DMS 273 treated with DMSO at 0.1 percent for 48 hours (cell line): ENCODE measurements at places on chromosomes 13 and 19.

- DNase-seq, result no peak
These were observed 498 bp upstream of the RBM26 start for GRCh38 chr13:79406597-79406908.

DNA sequence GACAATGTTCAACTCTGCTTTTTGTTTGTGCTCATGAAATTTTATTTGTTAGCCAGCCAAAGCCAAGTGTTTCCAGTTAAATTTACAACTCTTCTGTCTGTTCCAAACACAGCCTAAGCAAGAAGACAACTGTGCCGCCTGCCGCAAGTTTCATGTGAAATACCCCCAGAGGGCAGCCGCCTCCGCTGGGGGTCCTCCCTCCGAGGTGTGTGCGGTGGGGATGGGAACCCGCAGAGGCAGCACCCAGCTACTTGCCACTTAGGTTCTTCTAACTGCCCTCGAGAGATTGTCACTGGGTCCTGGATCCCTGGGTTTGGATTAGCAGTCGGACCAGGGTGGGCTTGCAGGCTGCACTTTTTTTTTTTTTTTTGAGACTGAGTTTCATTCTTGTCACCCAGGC, 28.5 kb downstream of the ATP11A start:
- DNase-seq, result no peak

- DNase-seq, result no peak
These were observed 9.4 kb downstream of the PGLS start for GRCh38 chr19:17520865-17521264.

- DNase-seq, result no peak
These were observed 29.9 kb downstream of the TINCR start for GRCh38 chr19:5537870-5538269.

DNA sequence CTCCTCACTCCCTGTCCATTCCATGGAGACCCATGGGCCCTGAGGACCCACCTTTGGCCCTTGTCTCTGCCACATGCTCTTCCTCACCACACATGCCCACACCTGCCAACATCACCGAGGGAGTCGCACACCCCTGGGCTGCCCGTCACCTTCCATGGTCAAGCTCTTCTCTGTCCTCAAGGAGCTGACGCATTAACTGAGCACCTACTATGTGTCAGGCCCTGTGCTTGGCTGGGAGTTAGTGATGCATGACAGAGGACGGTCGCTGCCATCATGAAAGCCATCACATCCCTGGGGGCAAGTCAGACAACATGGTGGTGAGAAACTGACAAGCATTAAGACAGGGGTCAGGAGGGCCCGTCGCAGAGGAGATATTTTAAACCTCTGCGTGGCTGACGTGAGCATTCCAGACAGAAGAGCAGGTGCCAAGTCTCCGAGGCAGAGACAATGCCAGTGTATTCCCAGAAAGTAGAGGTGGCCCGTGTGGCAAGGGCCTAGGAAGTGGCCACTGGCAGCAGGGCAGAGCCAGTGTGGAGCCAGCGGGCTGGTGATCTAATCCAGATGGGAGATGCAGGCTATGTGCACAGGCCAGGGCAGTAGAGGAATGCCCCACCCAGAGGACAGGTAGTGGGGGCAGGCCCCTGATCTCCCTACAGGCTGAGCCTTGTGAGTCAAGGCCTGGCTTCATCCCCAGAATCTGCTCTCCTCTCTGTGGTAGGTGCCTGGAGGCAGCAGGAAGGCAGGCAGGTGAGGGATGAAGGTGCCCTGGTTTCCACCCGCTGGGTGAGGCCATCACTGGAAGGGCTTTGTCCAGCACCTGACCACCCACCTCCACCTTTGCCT, 21.2 kb downstream of the ELAVL1 start:
- no peak for DNase-seq

- no peak for DNase-seq
These were observed 18.3 kb downstream of the SIAH3 start for GRCh38 chr13:45833242-45833641.

DNA sequence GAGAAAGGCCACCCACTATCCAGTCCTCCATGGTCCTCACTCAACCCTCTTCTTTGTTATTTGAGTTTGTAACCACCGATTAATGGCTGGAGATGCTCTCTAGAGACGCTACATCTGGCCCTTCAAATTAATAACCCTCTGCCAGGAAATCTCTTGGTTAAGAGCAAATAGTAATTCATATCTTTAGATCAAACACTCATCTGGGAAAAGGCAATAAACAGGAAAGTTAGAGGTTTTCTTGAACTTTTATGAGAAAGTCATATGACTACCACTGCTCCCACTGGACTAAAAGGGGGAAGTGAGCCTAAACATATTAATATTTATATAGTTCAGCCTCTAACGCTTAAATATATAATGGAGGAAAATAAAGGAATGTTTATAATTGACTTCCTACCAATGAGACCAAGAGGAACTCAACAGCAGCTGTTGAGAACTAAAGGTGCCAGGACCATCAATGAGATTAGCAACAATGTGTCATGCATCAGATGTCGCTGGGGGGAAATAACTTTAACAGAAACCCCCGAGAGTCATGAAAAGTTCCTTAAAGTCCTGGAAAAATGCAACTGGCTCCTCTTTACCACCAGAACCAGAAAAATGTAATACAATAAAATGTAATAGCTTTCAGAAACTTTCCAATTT, 2.7 kb downstream of the TBC1D4 start:
- DNase-seq, result no peak

GRCh38 chr19:43316591-43317319, 36.7 kb upstream of the CD177 start:
- peak; percentile 5 for DNase-seq

DNA sequence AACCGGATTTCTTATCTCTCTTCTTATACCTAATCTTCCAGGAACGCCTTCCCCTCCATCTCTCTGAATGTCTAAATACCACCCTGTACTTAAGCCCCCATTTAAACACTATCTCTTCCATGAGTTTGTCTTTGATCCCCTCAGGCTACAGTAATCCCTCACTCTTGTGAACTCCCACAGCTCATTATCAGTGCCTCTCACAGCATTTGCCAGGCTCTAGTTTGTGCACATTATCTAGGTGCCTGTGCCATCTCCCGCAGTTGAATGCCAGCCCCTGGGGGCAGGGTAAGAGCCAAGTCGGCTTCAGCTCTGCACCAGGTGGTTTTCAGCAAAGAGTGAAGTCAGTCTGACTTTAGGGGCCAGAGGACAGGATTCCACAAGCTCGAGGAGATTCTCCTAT, 71.4 kb downstream of the FREM2 start:
- DNase-seq, result no peak

GRCh38 chr19:40110570-40110969, 19.8 kb upstream of the ZNF780A start:
- no peak for DNase-seq

DNA sequence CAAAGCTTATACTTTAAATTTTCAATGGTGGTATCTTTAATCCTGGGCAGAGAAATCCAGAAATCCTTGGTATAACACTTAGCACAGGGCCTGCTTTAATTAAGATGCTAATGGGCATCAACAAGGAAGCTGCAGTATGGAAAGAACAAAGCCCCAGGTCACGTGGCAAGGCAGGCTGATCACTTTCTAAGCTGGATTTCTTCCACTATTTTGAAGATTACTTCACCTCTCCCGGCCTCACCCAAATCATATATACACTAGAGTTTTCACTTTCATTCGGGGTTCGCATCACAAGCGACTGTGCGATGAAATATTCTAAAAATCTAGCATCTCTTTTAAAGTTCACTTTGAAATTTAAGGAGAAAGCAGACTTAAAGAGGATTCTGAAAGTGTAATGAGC, 71.8 kb downstream of the STARD13 start:
- no peak for DNase-seq

- no peak for DNase-seq
These were observed 41.2 kb upstream of the TNFSF11 start for GRCh38 chr13:42532561-42533335.

- no peak for DNase-seq
These were observed 77.7 kb upstream of the PRR20A start for GRCh38 chr13:57063007-57063406.

- no peak for DNase-seq
These were observed 7.9 kb upstream of the RASA3 start for GRCh38 chr13:114140131-114140905.

DNA sequence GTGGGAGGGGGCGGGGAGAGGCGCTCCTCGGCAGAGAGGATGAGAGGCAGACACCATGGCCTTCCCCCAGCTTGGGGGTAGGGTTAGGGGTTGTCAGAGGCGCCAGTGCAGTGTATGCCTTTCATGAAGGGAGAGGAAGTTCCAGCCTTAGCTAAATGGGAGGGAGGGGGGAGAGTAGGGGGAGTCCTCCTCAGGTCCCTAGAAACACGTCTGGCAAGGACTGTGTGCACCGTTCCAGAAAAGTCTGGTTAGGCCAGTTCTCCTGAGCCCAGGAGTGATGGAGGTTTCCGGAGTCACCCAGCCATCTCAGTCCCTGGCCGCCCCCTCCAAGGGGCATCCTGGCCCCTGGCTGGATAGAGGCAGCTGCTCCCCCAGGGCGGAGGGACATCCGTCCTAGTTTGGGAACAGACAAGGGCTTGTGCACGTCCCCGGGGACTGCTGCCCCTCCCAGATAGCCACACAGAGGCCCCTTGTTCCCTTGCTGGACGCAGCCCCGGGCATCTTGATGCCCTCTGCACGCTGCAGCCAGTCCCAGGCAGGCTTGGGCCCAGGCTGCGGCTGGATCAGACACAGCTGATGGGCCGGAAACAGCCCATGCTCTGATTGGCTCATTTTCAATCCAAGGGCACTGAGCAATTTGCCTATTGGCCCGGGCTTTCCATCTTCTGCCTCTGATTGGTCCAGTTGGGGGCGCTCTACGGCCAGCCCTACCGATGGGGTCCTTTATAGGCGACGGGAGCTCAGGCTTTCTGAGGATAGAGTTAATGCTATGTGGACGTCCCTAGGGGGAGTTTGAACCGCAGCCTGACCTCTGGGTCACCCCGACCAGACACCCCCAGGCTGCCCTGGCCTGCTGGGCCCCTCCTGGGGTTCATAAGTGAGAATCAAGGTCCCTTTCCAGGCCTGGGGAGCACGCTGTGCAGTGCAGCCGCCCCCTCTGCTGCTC, 3.8 kb downstream of the S1PR2 start:
- no peak for DNase-seq

GRCh38 chr19:3029065-3029923, at the start of gene TLE2:
Gene TLE2, minus strand, starts transcription at chr19:3029280. Its CDS starts 376 bp downstream, at chr19:3028904.
- DNase-seq, result no peak

DNA sequence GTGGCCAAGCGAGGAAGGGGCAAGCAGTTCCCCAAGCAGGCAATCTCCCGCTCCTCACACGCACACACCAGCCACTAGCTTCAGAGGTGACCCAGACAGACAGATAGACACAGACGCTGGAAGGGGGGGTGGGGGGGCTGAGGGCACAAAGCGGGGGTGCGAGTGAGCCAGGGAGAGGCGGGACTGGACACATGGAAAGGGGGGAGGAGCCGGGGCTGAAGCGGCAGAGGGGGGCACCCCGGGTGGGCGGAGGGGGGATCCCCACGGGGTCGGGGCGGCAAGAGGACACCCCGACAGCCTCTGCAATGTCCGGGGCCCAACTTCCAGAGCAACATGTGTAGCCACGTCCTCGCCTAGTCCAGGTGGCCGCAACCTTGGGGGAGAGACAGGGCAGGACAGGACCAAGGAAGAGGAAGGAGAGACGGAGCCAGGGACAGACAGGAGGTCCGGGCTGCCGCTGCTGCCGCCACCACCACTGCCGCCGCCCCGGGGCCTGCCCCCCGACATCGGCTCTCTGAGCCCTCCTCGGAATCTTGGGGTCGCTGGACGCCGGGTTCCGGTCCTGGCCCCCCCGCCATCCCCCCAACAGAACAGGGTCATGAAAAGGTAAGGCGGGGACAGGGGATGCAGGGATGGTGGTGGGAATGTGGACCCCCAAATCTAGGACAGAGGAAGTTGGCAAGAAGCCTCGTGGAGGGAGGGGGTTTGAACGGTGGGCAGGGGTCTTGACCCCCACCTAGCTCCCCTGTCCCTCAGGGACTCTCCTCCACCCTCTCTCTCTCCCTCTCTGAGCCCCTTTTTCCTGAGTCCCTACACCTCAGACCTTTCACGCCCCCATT, 1.1 kb downstream of the GRIN2D start:
- DNase-seq, result no peak

GRCh38 chr19:8663920-8664670, 33.7 kb downstream of the NFILZ start:
- no peak for DNase-seq

- no peak for DNase-seq
These were observed 483.0 kb downstream of the DCT start for GRCh38 chr13:93996481-93996880.

GRCh38 chr13:69213396-69213795, 894.2 kb upstream of the ATXN8OS start:
- DNase-seq, result no peak

- DNase-seq, result no peak
These were observed 70.0 kb downstream of the MZT1 start for GRCh38 chr13:72657379-72657778.

DNA sequence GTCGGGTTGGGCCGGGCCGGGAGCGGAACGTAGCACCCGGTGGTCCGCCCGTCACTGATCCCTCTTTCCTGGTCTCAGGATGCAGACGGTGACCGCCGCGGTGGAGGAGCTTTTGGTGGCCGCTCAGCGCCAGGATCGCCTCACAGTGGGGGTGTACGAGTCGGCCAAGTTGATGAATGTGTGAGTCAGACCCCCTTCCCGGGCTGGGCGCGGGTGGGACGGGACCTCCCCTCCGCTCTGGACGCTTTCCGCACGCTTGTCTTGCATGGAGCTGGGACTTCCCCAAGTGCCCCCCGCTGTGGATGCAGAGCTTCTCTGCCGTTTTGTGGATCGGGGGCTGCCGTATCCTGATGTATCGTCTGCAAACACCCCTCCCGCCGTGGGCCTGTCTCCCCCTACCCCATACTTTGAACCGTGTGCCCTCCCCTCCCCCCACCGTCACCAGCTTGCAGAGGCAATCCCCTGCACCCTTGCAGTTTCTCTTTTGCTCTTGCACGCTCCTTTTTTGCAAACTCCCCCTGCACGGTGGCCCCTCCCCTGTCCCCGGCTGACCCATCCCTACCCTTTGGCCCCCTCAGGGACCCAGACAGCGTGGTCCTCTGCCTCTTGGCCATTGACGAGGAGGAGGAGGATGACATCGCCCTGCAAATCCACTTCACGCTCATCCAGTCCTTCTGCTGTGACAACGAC, 669 bp downstream of the GADD45B start:
- DNase-seq, result no peak

- no peak for DNase-seq
These were observed at the start of gene KLC3 for GRCh38 chr19:45340232-45340898. Gene KLC3, plus strand, starts transcription at chr19:45340750. Its CDS starts 4,792 bp downstream, at chr19:45345542.

GRCh38 chr13:36918246-36919131, 1.5 kb downstream of the SMAD9 start:
- peak; percentile 42 for DNase-seq

DNA sequence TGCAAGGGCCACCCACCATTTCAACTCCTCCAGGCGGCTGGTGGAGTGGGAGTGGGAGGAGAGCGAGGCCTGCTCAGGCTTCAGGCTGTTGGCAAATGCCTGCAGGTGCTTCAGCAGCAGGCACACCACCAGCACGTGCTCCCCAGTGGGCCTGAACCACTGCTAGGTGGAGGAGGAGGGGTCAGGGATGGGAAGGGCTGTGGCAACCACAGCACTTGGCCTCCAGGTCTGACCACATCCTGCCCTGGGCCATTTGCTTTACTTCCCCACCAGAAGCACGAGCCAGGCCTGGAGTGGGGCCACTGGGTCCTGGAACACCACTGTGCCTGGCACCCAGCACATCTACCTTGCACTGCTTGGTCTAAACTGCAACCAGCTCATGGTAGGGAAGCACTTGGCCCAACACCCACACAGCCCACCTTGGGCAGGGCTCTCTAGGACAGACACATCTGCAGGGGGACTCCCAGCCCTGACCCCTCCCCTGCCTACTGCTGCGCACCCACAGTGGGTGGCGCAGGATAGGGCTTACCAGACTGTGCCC, 26.2 kb downstream of the TUBA3C start:
- DNase-seq, result no peak
